Activated CD4-positive, alpha-beta memory T cell treated with anti-CD3 and anti-CD28 coated beads, Interleukin-2, amount 10 ng/mL, durations not matched to agents 7 days and 5 days (primary cell): ENCODE measurements at places on chromosomes 7 and 10.

DNA sequence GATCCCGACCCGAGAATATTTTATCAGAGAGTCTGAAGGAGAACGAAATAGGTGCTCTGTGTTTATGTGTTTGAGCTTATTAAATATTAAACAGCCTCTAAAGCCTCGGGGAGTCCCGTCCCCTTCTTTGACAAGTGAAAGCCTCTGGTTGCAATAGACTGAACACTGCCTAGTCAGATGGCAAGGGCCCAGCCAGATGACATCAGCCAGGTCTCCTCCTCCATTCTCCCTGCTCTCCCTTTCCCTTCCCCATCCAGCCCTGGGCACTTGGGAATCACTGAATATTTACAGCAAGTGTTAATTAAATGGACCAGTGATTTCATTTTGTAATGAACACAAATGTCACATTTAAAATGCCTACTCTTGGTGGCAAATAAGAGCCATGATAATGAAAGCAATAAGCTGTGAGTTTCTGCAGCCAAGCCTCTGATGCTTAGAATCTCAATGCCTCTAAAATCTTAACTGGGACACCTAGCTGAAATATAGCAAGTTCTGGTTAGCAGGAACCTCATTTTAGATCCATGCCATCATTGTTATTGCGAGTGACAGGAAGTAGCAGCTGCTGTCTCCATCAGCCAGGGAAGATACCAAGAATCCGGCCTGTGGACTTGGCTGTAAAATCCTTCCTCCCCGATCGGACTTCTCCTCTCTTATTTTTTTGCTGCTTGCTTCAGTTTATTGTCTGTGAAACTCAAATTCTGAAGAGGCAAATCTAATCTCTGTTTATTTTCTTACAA, 202.1 kb downstream of the PRPF18 start:
- DNase-seq = no peak

GRCh38 chr7:19327018-19327417, 181.8 kb upstream of the FERD3L start:
- DNase-seq = no peak

DNA sequence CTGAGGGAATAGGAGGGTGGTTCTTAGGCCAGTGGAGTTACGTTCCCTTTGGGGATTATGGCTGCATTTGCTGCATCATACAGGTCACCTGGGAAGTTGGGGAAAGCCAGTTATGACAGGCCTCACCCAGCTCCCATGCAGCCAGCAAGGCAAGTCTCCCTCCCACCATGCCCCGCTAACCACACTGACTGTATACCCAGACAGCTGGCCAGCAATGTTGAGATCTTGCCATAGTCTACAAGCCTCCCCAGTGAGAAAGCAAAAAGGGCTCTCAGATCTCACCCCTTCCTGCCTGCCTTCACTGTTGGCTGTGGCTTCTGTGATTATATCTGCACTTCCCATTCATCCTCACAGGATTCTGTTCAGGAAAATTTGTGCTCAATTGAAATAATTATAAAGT, 133.3 kb upstream of the HGF start:
- DNase-seq = no peak

GRCh38 chr7:129134356-129134987, 10.0 kb upstream of the TSPAN33 start:
- no peak for DNase-seq

- no peak for DNase-seq
These were observed 13.8 kb upstream of the FKBP9 start for GRCh38 chr7:32943252-32944030.

GRCh38 chr10:130418731-130419130, 282.5 kb downstream of the GLRX3 start:
- DNase-seq = no peak

DNA sequence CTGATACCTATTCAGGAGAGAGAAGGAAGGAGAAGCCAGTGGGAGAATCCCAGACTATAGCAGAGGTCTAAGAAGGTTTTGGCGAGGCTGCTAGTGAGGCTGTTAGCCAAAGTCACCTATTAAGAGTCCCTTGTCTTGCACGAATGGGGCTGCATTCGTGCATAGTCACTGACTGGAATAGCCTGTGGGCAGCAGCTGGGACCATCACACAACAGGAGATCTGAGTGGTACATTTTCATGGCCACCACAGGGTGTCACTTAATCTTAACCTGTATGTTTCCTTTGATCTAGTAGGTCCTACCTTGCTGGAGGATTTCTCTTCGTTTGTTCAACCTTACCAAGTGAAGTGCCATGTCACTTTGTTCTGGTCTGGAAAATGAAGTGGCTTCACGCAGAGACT, 319.9 kb downstream of the BMPER start:
- no peak for DNase-seq

DNA sequence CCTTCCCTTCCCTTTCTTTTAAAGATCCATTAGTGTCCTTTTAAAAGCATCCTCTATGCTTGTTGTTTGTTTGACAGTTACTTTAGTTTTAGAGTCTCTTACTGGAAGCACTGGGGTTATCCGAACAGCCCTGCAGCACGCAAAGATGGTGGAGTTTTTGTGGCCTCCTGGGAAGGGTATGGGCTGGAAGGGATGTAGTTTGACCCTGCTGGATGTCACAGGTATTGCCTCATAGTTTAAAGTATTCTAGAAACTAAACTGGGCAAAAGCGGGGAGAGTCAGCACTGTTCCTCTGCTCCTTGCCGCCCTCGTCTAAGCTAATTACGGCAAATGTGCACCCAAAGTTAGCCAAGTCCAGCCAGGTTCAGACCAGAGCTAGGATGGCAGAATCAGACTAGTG, 35.8 kb upstream of the GNAI1 start:
- no peak for DNase-seq

- no peak for DNase-seq
These were observed 90.0 kb downstream of the EGFR start for GRCh38 chr7:55108818-55109217.

- DNase-seq = no peak
These were observed 138.4 kb upstream of the NFE2L3 start for GRCh38 chr7:26013551-26014083.

DNA sequence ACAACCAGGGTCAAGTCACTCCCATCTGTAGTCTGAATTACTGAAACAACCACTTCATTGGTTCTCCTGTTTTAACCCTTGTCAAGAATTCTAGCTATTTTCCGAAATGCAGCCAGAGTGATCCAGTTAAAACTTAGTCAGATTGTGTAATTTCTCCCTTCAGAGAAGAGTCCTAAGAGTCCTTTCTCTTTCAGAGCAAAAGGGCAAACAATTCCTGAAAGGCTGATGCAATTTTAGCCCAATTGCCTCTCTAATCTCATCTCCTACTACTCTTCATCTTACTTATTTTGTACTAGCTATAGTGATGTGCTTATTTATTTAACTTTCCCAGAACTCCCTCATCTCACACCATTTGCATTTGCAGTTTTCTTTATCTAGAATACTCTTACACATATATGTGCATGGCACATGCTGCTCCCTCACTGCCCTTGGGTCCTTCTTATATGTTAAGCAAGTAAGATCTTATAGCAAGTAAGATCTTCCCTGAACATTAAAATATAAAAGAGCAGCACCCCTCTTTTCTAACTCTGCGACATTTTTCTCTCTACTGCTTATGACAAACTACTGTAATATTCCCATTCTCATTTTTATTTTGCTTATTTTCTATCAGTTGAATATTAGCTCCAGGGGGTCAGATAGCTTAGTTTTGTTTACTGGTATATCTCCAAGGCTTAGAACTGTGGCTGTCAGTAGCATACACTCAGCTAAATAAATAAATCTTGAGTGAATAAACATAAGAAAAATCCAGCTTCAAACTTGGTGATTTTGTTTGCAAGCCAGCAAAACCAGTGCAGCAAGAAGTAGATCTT, 44.6 kb downstream of the HGF start:
- DNase-seq = no peak

GRCh38 chr10:36391405-36391804, 734.0 kb upstream of the ANKRD30A start:
- no peak for DNase-seq

DNA sequence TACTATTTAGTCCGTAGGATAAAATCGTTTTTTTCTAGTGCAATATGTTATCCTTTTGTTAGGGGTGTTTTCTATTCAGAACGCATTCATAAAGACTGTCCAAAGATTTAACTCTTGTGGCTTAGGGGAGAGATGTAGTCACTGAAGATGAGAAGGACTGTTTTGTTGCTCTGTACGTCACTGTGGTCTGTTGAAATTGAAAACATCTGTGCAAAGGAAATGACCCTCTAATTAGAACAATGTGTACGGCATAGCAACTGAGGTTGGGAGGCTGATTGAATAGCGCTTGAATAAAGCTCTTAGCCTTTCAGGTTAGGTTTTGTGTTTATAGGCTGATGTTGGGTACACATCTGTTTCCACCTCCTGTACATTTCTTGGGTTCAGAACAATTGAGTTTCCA, 453.4 kb upstream of the AKR1E2 start:
- DNase-seq = no peak

GRCh38 chr10:75809003-75809402, 377.6 kb downstream of the LRMDA start:
- DNase-seq = no peak

DNA sequence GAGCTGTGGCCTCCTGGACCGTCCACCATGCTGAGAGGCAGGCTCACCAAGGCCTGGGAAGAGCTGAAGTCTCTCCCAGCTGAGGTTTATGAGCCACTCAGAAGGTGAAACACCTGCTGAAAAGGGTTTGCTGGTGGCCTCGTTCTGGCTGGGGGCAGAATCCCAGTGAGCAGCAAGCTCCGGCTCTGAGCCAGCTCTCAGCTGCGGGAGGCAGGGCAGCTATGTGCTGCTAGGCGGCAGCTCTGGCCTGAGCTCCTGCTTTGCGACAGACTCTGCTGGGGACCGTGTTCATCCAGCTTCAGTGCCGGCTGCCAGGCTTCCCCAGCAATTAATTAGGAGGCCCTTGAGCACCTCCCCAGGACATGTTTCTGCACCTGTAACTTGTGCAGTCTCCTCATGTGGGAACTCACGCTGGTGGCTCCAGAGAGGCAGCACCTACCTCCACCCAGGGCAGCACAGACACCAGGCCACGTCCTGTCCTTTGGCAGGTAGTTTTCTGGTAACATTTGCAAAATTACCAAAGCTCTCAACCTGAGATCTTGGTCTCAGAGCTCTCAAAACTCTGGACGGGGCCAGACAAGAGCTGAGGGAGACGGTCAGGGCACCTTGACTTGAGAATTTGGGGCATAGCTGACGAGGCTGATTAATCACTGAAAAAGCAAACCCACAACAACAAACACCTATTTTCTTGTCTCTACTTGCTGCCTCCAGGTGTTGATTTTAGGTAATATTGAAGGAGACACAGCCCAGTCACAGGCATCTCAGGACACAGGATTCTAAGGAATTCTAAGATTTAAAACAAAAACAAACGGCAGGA, 185.0 kb downstream of the TCERG1L start:
- no peak for DNase-seq

DNA sequence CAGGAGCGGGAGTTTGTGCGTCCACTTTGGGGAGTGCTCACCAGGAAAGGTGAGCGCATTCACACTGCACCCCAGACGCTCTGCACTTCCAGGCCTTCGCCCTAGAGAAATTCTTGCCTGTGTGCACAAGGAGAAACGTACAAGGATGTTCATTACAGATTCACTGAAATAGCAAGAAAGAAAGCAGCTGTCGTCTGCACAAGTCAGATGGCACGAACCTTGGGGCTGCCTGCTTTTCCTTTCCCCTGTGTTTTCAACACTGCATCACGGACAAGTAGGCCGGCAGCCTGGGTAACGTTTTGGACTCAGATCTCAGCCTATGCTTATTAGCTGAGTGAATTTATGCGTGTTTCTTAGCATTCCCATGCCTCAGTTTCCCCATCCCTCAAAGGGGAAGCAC, 546.8 kb upstream of the FOXK1 start:
- no peak for DNase-seq
